ENCODE measurements at places on chromosomes 1 and 21. TPM values are rescaled to one million over a fixed set of nuclear protein-coding genes. Genes with fewer than 3 reads are reported as not detected.

GRCh38 chr1:96309783-96310182, 411.8 kb upstream of the PTBP2 start:
- peak; percentile 80 for DNase-seq

DNA sequence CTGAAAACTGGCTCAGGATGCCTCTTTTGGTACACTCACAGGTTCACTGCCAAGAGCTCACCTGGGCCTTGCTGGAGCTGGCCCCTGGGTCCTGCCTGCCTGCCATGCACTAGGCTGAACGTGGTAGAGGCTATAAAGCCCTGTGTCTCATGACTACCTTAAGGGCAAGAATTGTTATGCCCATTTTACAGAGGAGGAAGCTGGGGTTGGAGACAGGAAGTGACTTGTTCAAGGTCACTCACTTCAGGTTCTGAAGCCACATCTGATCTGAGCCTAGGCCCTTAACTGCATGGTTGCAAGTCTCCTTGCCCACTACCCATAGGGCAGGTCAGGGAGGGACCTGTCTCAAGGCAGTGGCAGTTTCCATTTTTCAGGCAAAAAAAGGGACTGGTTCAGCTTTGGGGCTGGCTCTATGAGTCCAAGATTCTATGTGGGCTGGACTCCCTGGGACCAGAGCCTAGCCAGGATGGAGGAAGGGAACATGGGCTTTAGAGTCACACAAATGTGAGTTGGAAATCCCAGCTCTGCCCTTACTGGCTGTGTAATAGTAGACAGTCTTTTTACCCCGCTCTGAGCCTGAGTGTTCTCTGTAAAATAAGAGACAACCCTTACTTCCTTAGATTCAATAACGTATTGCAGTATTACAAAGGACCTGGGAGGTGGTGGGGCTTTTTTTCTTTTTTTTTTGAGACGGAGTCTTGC, 7.8 kb downstream of the STK40 start:
- no peak for DNase-seq

- DNase-seq, result peak; percentile 5
Observed at GRCh38 chr1:14071581-14071980, 371.6 kb downstream of the PRDM2 start.

GRCh38 chr1:114215436-114215835, 61.8 kb upstream of the SYT6 start:
- peak; percentile 13 for DNase-seq

DNA sequence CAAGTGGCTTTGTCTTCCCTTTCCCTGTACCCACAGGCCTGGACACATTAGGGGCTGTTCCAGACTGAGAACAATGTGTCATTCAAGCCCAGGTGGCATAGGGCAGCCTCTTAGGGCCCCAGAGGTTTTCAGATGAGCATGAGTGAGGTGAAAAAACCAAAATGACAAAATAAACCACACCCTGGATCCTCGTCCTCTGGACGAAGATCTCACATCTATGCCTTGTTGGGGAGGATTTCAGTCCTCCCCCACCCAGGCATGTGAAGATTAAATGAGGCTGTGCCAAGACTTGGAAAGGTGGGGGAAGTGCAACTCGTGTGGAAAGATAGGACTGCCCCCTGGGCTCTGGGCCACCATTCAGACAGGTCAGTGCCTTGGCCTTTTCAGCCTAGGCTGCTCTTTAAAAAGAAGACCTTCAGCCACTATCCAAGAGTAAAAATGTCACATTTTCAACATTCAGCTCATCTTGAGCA, 32.8 kb upstream of the IL19 start:
- no peak for DNase-seq

DNA sequence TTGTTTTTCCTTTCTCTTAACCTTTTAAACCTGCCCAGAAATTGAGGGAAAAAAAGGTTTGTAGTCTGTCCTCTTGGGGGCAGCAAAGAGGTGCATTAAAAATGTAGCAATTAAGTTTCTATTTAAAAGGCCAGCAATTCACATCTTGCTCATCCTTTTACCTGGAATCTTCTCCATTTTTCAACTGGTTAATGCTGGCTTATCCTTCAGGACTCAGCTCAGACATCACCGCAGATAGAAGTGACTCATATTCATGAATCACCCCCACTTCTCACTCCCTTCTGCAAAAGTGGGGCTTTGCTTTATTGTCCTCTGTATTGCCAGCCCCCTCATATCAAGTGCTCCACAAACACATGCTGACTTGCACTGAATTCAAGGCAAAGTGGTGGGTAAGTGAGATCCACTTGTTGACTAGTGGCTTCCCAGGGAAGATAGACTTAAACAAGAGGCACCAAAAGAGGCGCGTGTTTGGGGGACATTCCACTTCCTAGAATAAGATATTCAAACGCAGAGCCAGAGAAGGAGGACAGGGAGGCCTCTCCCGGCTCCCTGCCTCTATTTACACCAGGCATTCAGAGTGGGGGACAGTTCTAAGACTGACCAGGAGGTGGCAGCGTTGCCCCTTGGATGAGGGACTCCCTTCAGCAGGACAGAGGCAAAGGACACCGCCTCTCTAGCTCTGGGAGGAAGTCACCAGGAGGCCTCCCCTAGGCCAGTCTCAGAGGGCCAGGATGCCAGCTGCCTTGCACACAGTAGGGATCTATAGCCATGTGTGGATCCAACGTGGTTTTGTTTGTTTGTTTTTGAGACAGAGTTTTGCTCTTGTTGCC, 23.2 kb upstream of the ZNF648 start:
- peak; percentile 83 for DNase-seq

DNA sequence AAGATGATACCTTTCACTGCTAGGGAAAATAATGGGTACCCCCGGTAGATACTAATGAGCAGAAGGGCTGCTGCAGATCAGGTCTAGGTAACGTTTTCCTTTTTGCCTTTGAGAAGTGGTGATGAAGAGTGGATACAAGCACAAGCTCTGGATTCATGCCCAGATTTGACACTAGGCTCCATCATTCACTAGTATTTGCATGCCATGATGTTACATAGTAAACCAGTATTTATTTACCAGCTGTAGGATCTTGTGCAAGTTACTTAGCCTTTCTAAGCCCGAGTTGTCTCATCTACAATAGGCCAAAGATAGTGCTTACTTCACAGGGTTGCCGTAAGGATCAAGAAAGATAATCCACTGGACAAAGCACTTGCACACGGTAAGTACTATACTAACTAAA, 14.2 kb downstream of the PTPN14 start:
- DNase-seq, result peak; percentile 46

DNA sequence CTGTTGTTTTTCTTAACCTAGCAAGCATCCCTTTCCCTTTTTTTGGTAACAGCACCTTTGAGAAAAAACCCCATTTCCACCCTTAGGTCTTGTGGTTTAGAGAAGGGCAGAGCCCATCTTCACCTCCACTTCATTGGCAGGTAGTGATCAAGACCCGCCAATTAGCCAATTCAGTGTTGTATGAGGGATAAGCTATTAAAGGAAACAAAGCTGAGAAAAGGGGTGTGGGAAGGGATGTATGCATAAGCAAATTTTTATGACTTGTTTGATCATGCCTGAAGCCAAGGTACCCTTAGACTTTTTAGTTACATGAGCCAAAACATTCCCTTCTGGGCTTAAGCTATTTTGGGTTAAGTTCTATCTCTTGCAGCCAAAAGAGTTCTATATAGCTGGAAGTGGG, 3.6 kb upstream of the ZNF697 start:
- no peak for DNase-seq

The MEX3A gene
- 12.9 TPM for total RNA-seq

The LCE1B gene
- not detected for total RNA-seq

The C4BPB gene
- total RNA-seq, result not detected

Measured in PC-3 (cell line).